ENCODE measurements at places on chromosomes 4 and X.

- DNase-seq, result peak; percentile 79
Observed at GRCh38 chrX:49172280-49172780, 632 bp downstream of the PLP2 start.

GRCh38 chrX:17475449-17476217, 100.6 kb downstream of the NHS start:
- no peak for DNase-seq

- DNase-seq, result no peak
Observed at GRCh38 chrX:87160435-87161010, 357.1 kb upstream of the KLHL4 start.

DNA sequence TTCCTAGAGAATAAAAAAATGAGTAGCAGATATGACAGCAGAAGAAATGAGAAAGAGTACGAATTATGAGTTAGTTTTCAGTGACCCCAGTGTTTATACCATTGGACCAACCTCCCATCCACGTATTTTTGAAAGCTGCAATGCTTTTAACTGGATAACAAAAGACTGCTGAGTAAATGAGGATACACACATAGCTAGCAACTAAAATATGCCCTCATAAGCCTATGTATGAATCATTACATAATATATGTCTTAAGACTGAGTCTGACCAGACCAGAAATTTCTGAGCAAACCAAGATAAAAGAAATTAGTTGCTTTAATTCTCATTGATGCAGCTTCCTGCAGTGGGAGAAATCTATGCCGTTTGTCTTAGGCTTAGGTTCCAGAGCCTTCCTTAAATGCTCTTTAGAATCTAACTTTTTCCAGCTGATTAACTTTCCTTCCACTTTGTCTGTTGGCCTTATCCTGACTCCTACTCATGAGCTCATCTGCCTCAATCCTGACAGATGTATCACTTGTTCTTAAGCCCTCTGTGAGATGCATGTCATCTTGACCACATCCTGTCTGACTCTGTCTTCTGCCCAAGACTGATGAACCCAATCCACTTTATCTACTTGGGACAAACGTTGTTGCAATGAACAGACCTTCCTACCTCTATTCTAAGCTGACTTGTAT, 301.4 kb upstream of the AADAT start:
- no peak for DNase-seq

DNA sequence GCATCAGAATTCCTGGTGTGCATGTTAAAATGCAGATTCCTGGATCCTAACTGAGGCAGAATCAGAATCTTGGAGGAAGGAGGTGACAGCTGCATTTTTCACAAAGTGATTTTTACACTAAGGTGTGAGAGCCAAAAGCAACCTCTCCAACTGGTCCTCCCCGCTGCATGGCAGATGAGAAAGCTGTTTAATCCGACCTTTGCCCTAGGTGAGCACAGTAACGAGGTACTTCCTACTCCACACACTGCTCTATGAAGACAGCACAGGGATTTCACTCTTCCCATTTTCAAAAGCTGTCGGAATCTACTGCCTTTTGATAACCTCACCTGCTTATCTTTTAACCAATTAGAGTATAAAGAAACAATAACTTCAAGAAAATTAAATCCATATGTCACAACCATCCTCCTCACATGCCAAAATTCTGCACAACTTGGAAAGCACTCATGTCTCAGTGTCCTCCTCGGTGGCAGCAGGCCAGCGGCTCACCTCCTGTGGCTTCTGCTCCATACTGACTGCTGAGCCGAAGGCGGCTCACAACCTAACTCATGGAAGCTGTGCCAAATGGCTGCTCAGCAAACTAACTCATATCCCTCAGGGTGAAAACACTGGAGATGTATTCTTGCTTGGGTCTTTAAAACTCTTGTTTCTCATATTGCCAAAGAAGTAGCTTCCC, 3.6 kb downstream of the CASP6 start:
- no peak for DNase-seq

DNA sequence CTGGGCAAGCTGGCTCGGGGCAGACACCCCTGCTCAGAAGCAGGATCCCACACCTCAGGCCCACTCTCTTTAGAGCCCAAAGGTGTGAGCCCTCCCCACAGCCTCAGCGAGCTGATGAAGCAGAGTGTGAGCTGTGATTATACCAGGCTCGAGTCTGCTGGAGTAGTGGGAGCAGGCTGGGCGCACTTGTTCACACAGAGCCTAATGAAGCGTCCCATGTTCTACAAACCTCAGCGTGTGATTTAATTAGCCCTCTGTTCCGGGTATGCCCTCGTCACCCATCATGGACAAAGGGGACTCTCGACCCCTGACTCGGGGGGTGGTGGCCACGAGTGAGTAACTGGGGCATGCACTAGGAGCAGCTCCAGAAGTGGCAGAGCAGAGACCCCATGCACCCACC, 62.3 kb downstream of the PPP2R2C start:
- no peak for DNase-seq

GRCh38 chrX:71225676-71226075, 2.7 kb downstream of the GJB1 start:
- DNase-seq, result no peak

- no peak for DNase-seq
Observed at GRCh38 chrX:105696870-105697269, 125.5 kb upstream of the NRK start.

- DNase-seq, result no peak
Observed at GRCh38 chr4:68572653-68573170, 3.4 kb downstream of the UGT2B17 start.

GRCh38 chrX:20116577-20117240, at the start of gene MAP7D2:
MAP7D2 (minus strand) TSS chrX:20116907; CDS start chrX:20116879, 28 bp downstream.
- DNase-seq, result no peak

DNA sequence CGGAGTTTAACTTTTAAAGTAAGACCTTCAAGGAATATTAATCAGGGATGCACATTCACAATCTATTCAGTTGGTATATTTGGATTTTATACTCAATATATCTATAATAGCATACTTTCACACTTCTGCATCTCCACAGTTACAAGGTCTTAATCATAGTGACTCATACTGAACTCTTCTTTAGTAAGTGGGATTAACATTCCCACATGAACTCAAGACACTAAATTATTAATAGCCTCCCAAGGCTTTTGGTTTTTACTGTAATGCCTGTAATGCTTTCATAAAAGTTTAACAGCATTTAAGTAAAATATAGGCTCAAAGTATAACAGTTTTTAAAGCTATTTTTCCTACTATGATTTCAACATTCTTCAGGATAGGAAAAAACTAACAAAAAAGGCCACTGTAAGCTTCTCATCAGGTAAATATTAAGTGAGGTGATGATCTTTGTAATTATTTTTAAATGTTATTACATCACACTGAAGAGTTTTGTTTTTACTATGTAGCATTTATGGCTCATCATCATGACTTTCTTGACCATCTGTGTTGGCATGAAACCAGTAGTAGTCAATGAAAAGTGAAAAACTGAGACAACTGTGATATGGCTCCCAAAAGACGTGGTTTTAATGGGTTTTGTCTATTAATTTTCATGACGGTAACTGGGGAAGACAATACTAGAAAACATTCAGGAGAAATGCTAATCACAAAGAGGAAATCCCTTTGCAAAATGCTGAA, 91.5 kb upstream of the GALNT7 start:
- DNase-seq, result no peak

DNA sequence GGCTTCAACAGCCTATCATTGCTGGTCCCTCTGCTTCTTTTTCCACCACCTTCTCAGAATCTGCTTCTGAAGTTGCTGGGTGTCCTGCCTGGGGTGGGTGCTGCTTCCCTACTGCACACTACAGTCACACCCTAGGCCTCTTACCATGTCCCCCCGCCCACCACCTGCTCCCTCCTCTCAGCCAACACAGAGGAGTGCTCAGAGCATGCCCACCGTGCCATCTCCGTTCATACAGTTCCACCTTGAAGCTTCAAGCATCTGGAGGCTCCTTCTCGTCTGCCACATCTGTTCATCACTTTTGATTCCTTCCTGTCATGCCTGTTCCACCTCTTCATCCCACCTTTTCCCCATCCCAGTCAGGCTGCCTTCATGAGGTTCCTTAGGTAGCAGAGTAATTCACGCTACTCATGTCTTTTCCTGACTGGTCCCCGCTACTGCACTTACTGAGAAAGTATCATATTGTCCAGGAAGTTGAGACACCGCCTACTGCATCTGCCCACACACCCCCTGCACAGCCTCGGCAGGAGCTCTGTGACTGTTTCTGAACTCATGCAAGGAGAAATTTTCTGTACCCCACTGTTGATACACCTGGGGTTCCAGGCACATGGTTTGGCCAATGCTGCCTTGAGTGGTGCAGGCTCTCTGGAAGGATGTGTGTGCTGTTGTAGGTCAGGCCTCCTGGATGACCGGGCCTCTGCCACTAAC, 39.5 kb downstream of the HADH start:
- no peak for DNase-seq

DNA sequence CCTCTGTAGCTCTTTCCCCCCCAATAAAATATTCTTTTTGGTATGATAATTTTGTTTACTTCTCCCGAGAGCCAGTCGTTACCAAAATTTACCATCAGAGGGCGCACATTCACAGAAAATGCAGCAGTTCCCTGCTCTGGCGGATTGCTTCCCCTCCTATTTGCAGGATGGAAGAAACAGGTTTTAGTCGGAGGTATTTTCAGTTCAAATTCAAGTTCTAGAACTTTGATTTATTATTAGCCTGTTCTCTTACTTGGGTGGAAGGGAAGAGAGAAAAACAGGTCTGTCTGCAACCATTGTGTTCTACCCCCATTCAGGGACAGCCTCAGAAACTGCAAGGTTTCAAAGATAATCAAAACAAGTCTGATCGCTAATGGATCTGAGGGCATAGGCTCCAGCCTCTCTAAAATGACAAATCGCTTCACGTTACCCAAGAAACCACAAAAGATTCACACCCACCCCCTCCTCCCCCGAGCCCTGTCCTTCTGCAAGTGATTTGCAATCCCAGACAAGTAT, 263.8 kb upstream of the RPS6KA3 start:
- DNase-seq, result peak; percentile 72

GRCh38 chr4:164012396-164013027, 518.0 kb downstream of the TMA16 start:
- no peak for DNase-seq

- DNase-seq, result no peak
Observed at GRCh38 chr4:147003956-147004809, 58.5 kb upstream of the TTC29 start.

DNA sequence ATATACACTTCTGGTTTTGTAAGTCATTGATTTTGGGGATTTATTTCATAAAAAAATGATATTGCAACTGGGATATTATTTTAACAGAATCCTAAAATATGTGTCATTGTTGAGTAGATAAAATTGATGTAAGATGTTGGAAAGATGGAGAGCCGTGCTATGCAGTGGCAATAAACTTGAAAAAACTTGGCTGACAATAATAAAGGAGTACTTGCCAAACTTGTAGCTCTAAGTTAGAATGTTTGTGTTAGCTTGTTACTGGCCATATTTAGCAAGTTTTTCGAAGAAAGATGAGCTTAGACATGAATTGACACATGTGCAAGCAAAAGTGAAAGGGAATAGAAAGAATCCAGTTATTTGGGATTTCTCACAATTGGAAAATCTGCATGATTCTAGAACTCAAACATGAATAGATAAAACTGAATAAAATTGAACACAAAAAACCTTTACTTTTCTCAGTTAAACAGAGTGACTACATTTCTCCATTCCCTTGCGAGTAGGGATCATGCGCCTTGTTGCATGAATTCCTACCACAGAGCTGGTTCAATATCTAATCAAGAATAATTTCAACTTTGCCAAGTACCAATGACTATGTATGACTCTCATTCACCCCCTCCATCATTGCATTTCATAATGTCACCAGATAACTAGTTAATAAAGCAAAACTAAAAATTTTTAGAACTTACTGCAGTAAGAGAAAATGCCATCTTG, 327.8 kb downstream of the CAMK2D start:
- DNase-seq, result no peak

DNA sequence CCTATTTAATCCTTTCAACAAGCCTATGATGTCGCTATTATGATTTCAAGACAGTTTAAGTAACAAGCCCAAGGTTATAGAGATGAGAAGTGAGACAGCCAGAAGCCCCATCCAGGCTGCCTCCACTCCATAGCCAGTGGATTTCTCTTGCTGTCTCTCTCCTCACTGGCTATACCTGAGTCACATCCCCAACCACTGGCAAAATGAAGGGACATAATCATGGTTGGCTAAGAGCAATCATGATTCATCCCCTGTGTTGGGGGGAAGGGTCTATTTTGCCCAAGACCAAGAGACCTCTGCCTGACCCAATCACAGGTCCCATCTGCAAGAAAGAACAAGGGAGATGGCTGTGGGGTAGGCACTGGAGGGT, 334.9 kb upstream of the GATB start:
- no peak for DNase-seq

- no peak for DNase-seq
Observed at GRCh38 chrX:17529151-17529745, 154.2 kb downstream of the NHS start.

DNA sequence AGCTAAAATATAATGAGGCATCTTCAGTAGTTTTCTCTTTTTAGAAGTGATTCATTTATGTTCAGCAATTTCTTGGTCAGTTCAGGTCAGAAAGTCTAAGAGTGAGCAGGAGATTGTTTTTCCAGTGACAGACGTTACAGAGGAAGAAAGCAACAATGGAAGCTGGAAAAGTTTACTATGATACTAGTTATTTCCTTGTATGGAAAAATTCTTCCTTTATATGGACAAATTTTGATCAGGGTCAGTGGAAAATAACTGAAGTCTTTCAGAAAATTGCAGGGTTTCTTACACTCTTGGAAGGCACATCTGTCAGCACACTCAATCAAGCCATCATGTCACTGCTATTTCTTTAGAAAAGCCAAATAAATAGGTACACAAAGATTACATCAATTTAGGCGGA, 1120.7 kb downstream of the FAT4 start:
- no peak for DNase-seq

DNA sequence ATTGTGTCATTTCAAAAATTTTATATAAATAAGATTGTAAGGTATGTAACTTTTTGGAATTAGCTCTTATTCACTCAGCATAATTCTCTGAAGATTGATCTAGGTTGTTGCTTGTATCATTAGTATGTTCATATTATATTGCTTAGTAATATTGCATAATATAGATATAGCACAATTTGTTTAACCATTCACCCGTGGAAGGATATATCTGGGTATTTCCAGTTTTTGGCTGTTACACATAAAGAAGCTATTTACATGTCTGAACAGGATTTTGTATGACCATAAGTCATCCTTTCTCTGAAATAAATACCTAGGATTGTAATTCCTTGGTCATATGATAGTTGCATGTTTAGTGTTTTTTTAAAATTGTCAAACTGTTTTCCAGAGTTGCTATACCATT, 82.5 kb downstream of the CPEB2 start:
- no peak for DNase-seq
